ENCODE measurements at places on chromosomes 5 and 9.

GRCh38 chr5:90387508-90387907, 22.0 kb downstream of the CETN3 start:
- DNase-seq: no peak

DNA sequence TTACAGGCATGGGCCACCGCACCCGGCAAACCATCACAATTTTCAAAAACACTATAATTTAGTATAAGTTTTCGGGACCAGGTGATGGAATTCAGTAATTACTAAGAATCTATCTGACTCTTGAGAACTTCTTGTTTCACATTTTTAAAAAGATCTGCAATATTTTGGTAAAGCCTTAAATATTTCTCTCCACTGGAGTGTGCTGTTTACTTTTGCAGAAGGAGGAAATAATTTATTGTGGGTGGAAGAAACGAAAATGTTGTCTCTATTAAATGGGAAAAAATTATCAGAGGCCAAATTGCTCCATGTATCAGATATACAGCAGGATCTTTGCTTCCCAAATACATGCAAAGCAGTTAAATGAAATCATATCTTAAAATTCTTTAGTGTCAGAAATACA, 566.8 kb upstream of the CYLC2 start:
- no peak for DNase-seq

DNA sequence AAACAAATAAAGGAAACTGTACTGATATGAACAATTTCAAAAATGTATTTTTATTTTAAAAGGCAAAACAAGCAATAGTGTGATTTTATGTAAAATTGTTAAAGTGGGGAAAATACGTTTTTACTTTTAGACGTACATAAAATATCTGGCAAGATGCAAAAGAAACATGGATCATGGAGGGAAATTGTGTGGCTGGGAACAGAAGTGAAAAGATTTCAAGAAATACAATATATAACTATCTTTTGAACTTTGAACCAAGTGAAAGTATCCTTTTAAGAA, 1.5 kb upstream of the ZNF367 start:
- no peak for DNase-seq

DNA sequence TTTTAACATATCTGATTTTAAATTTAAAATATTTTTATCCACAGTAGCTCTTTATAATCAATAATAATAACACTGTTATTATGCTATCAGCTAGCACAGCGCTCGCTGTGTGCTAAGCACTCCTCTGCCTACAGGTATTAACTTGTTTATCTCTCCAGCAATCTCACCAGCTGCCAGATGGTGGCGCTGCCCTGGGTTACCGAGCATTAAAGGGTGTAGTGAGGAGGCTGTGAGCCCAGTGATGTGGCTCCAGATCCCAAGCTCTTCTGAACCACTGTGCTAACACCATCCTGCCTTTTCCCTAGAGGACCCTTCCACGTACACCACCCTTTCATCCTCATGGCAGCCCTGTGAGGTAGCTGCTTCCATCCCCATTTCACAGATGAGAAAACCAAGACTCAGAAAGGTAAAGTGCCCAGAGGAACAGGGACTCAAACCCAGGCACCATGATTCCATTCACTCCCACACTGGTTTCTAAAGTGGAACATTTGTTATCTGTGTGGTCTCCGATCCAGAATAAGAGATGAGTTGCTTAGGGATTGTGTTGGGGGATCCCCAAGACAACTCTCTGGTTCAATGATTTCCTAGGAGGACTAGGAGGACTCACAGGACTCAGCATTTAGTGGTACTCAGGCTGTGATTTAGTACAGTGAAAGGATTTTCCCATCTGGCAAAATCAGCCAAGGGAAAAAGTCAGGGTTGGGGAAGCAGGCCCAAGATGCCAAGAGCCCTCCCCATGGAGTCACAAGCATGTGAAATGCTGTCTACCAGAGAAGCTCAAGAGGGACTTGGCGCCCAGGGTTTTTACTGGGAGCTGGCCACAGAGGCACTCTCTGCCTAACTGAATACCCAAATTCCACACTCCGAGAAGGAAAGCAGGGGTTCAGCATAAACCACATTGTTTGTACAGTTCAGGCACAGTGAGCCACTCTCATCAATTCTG, 7.0 kb downstream of the IGFBPL1 start:
- peak; percentile 56 for DNase-seq

- DNase-seq: peak; percentile 86
Measured at GRCh38 chr5:132467287-132467984, 23.1 kb downstream of the IRF1 start.

DNA sequence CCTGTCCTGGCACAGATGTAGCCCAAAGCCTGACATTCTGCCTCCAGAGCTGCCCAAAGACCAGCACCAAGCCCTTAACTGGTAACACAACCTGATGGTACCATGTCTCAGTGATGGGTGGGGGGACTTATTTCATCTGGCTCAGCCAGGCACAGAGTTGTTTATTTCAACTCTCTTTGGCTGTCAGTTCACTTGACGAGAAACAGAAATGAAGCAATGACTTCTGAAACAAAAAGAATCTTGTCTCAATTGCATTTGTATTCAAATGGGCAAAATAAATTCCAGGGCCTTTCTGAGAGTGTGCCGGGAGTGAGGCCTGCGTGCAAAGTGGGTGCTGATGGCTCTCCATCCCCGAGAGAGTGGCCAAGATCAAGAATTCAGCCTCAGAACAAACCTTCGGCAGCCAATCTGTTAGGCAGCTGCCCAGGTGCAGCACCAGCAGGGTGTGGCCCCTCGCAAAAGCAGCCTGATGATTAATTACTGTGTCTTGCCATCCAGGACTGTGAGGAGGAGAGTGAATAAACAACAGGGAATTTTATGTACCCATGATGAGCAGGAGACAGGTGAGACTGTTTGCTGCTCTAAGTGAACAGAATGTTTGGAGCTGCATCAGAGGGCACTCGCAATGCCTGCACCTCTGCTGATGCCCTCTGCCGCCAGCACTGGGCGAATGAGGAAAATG, 238.0 kb downstream of the HSPA4 start:
- peak; percentile 23 for DNase-seq

GRCh38 chr9:87434366-87434765, 63.3 kb upstream of the DAPK1 start:
- DNase-seq: no peak

DNA sequence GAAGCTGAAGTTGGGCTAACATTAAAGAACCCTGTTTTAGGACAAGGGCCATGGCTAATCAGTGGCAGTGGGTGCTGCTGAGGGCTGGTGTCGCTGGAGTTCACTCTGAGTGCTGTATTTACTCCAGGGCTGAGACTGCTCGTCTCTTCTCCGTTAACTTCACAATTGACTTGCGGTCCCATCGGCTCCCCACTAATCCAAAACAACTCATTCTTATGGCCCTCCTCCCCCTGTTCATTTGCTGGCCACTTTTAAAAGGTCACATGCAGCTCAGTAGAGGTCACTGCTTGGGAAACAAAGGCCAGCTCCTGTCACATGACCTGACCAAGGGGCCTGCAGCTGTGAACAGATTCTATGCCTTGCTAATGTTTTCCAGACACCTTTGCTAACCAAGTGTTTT, 38.4 kb downstream of the PTCH1 start:
- no peak for DNase-seq

DNA sequence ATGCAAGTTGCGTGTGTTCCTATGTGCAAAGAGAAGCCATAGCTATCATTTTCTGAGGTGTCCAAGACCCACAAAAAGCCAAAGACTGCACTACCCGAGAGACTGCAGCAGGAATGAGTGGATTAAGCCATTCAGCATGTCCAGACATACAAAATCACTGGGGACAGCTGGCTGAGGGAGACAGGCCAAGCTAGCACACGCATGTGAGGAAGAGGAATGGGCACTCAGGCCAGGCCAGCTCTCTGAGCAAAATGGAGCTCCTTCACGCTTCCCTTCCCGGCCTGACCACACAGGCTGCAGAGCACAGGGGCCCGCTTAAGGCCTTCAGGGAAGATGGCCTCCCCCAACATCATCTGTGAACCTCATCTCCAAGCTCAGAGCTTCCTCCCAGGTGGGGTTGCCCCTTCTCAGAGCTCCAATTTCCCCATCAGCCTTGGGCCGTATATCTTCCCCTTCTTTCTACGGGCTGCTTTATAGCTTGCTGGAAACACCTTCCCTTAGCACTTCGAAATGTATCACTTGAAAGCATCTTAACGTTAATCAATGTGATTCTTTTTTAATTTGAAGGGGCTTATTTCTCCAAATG, 8.4 kb downstream of the DCANP1 start:
- DNase-seq: no peak

DNA sequence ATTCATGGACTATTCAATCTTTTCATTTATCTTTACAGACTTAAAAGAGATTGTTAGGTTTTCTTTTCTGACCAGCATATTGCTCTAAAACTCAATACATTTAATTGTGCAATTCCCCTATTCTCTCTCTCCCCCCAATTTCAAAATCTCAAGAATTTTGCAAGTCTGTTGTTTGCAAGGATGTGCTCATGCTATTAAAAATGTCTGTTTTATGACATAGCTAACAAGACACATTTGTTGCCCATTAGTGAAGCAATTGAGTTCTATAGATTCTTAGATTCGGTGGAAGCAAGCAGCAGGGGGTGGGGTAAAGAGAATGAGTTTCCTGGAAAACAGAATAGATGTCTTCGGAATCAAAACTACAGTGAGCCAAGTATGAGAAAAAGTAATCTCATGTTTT, 8.5 kb upstream of the CSNK1A1 start:
- DNase-seq: no peak

GRCh38 chr5:53923961-53924360, 363.5 kb downstream of the NDUFS4 start:
- DNase-seq: no peak

GRCh38 chr9:6938447-6938846, 180.7 kb downstream of the KDM4C start:
- no peak for DNase-seq

DNA sequence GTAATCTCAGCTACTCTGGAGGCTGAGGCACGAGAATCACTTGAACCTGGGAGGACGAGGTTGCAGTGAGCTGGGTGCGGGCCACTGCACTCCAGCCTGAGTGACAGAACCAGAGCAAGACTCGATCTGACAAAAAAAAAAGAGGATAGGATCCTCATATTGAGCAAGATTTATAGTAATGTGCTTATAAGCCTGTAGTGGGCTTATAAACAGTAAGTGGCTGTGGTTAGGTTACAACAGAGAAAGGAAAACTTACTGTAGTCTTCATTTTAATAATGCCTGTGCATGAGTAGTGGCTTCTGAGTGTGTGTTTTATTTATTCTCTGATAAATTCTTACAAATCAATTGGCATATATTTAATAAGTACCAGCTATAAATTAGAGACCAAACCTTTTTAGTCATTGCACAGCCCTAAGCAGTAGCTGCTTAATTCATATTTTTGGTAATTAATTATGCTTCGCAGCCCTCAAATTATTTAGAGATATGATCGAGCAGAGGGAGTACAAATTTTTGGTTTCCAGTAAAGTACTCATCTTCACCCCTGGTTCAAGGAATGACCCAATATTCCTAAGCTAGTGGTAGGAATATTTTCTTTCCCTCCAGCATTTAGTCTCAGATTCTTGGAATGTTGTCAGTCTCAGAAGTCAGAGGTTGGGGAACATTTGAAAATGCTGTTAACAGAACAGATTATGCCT, 73.8 kb upstream of the KLF9 start:
- DNase-seq: no peak

Measured in RPMI8226 (cell line).